Heart right ventricle (tissue), 16 donors: ENCODE measurements at places on chromosomes 3 and 15. TPM values are rescaled to one million over a fixed set of nuclear protein-coding genes. Genes with fewer than 3 reads are reported as not detected.

PLAAT1 gene
- total RNA-seq, result 7.4 TPM

RBP2 gene
- not detected for total RNA-seq

AP2M1 gene
- 315 TPM for total RNA-seq

DNA sequence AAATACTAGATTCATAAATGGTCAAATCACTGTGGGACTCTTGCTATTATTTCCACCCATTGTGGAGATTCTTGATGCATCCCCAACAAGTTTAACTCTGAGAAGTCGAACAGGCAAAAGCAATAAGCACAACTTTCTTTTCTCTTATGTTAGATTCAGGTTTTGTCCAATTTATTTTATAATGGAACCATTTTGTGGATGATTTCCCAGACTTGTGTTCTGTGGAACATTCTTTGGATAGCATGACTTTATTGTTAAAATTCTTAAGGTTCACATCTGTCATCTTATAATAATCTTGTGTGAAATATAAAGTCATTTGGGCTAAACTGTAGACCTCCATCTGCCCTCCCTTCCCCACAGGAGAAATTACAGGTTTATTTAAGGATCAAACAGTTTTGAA lies 213.7 kb downstream of the LPP start:
- H3K27ac ChIP-seq, result no peak overlapping the region
- no peak overlapping the region for H3K4me3 ChIP-seq
- DNase-seq, result no peak
- no peaks in the 10 kb centered on the region for H3K36me3 ChIP-seq
- no peaks in the 10 kb centered on the region for H3K27me3 ChIP-seq

GRCh38 chr15:68817304-68818065 lies 3.2 kb downstream of the ANP32A start:
- H3K27ac ChIP-seq, result peak overlapping the region; percentile 99
- H3K4me3 ChIP-seq, result peak overlapping the region; percentile 78

DNA sequence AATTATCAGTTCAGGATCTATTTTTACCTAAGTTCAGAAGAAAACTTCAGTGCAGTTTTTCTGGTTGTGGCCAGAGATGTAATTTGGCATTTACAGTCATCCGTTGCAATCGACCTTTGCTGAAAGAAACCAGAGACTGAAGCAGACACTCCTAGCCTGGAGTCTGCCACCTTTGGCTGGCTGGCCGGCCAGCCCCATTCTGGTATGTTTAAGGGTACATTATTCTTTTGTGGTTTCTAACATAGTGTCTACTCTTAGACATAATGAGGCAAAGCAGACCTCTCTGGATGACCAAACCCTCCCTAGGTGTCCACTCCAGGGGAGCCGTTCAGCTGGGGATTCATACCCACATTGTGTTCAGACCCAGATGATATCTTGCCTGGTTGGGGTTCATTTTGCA lies 275.9 kb upstream of the TPM1 start:
- peaks cover 100% of the 10 kb centered on the region for H3K36me3 ChIP-seq
- no peak for DNase-seq
- H3K4me3 ChIP-seq, result no peak overlapping the region

- H3K36me3 ChIP-seq, result no peaks in the 10 kb centered on the region
- no peak for DNase-seq
- no peaks in the 10 kb centered on the region for H3K27me3 ChIP-seq
- H3K4me3 ChIP-seq, result no peak overlapping the region
Observed at GRCh38 chr3:152589644-152590043, 245.3 kb upstream of the P2RY1 start.
